ENCODE measurements at places on chromosomes 7 and 10.
A peak's percentile ranks its signal among the peaks of the same experiment; 100 is the strongest.

DNA sequence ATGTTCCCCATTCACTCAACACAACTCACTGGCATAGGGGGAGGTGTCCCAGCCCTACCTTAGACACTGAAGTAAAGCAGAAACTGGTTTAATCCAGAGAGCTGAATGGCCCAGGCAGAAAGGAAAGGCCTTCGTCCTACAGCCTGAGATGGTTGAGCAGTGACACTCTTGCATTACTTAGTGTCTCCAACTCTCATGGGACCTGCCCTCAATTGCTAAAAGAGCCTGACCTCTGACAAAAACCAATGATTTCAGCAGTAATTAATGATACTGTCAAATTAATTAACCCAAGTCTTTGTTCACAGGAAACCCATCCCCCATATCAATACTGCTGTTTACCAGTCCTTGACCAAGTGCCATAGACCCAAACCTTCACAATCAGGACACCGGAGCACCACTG lies 48.6 kb downstream of the ICA1 start:
- no peak for DNase-seq

DNA sequence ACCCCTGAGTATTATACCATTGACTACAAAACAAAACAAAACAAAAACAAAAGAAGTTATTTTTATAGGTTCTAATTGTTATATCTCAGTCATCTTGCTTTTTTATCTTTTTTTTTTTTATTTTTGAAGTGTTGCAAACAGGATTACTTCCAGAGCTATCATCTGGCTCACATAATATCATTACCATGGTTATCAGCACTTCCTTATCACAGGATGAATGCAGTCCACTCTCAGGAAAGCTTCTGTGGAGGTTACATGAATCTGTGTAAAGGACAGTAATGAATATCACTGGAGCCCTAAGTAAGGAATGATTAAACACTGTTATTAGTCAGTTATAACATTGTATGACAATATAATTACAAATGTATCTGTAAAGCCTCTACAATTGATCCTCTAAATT lies 451.5 kb downstream of the PLXDC2 start:
- no peak for DNase-seq

DNA sequence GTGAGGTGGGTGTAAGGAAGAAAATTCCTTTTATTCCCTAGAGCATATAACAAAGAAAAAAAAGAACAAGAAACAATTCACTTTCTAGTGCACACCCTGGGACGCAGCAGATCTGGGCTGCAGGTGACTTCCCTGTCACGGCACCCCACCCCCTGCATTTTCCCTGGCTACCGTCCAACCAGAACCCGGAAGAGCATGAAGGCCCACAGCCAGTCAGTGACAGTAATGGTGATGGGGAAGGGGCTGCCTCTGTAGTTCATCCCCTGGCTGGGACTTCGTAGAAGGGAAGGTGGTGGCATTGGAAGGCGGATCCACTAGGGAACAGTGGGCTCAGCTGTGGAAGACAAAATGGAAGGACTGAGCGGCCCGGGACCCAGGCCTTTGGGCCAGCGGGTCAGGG lies 236.7 kb downstream of the BUB3 start:
- no peak for DNase-seq

DNA sequence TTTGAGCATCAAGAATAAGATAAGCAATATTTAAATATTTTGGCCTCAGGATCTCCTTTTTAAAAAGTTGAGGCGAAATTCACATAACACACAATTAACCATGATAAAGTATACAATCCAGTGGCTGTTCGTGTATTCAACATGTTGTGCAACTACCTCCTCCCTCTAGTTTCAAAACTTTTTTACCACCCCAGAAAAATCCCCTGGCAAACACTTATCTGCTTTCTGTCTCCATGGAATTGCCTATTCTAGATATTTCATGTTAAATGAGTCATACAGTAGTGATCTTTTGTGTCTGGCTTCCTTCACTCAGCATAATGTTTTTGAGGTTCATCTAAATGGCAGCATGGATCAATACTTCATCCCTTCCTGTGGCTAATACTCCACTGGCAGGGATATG lies 31.8 kb upstream of the IL15RA start:
- DNase-seq: no peak

DNA sequence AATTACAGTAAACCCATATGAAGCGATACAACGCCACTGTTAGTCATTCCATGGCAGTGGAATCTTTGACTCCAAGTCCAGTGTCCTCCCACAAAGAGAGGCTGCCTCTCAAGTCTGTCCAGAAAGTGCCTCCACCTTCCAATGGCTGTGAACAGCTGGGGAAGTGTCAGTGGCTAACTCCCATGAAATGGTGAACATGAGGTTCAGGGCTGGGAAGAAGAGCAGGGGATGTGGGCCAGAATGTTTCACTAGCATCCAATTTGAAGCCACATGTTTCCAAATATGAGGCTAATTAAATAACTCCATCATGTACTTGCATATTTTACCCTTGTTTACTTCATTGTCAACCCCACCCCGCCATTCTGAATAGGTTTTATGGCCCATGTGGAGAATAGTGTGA lies 53.1 kb upstream of the CHST15 start:
- no peak for DNase-seq

DNA sequence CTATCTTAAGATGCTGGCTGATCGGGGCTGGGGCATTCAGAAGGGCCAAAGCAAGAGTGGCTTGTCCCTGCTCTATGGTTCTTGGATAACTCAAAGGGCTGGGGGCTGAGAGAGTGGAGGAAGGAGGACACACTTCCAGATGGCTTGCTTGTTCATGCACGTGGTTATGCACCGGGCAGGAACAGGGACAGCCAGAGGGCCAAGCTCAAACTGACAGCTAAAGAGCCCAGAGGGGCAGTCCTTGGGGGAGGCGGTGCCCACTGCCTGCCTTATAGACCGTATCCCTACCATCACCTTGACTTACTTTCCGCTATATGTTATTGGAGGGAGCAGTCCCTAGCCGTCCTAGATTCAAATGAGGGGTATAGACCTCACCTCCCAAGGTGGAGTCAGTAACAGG lies 192.7 kb upstream of the SVIL start:
- DNase-seq: no peak

DNA sequence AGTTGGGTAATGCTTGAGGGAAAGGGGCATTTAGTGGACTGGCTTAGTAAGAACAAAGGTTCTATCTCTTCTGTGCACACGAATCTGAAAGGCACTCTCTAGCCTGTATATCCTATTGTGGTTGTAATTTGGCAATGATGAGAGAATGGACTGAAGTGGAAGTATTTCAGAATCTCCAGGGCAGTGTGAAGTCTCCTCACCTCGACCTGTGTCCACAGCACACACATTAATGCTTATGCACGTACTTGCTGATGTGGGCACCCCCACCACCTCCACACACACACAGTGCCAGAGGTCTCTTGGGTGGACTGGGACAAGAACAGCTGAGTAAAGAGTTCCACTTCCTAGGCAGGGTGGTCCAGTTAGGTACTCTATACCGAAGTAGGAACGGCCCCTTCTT lies 6.9 kb downstream of the SMC3 start:
- DNase-seq: no peak

- DNase-seq: no peak
Observed at GRCh38 chr7:27339478-27339877, 96.9 kb downstream of the EVX1 start.

DNA sequence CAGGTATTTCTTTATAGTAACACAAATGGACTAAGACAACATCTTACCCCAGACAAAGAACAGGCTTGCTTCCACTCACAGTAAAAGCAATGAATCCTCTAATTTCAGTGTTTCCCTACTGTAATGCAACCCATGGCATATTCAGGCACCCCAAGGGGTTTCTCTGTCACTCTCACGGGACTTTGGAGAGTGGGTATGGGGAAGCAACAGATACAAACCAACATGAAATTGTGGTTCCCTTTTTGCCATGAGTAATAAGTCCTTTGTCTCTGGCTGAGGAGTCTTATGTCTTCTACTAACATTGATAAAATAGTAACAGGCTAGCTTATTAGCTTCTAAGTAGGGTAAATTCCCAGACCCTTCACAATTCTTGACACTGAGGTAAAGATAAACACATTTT lies 51.4 kb upstream of the AOAH start:
- DNase-seq: no peak

DNA sequence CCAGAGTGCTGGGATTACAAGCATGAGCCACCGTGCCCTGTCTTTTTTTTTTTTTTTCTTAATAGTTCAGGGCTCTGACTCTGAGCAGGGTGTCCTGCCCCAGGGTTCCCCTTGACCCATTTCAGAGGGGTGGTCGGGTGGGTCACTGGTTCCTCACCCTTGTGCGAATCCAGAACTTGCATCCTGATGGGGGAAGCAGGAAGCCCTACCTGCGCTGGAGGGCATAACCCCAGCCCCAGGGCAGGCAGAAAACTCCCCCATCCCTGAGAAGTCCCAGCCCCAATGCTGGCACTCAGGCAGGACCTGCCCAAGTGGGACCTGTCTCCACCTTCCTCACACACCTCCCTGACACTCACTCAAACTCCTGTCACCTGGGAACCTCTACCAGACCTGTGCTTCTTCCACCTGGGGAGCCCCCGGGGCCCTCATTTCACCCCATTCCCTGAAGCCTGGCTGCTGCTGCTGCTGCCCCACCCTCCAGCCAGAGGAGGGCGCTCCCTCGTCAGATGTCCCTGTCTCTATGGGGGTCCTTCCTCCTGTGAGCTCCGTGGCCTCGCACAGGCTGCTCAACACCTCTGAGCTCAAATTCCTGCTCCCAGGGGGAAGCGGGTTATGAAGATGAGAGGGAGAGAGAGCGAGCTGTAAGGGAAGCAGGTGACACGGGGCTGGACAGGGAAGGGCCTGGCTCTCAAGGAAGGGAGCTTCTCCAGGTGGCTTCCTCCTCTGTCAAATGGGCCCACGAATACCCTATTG lies 15.1 kb upstream of the ZNF273 start:
- DNase-seq: no peak

GRCh38 chr10:101453318-101453717 lies 99.4 kb downstream of the BTRC start:
- no peak for DNase-seq

DNA sequence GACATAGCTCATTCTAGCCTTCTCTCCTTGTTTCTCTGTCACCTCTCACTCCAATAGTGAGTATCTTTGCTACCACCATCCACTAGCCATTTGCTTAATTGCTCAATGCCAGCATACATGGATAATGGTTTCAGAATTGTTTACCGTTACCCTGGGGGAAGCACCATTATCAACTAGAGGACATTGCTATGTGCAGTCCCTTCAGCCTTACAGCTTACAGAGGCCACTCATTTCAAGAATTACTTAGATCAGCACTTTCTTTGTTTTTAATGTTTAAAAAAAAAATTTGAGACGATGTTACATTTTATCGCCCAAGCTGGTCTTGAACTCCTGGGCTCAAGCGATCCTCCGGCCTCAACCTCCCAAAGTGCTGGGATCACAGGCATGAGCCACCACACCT lies 14.8 kb upstream of the ORAI2 start:
- no peak for DNase-seq

- DNase-seq: no peak
Observed at GRCh38 chr7:43531700-43532099, 51.2 kb upstream of the STK17A start.

DNA sequence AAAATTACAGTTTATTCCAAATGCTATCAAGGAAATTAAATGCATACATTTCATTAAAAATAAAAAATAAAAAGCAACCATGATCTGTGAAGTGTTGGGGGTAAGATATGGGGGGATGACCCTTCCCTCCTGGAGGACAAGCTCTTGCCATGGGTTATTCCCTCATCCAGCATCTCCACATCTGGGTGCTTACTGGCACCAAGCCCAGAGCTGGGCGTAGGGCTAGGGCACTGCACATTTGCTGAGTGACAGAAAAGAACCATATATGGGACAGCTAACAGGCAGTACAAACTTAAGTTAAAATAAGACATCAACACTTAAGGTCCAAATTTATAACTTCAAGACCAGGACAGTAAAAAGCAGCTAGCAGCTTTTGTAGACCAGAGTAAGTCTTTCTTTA lies 10.2 kb downstream of the CCDC6 start:
- no peak for DNase-seq

GRCh38 chr7:85104432-85105205 lies 82.2 kb downstream of the SEMA3D start:
- no peak for DNase-seq

DNA sequence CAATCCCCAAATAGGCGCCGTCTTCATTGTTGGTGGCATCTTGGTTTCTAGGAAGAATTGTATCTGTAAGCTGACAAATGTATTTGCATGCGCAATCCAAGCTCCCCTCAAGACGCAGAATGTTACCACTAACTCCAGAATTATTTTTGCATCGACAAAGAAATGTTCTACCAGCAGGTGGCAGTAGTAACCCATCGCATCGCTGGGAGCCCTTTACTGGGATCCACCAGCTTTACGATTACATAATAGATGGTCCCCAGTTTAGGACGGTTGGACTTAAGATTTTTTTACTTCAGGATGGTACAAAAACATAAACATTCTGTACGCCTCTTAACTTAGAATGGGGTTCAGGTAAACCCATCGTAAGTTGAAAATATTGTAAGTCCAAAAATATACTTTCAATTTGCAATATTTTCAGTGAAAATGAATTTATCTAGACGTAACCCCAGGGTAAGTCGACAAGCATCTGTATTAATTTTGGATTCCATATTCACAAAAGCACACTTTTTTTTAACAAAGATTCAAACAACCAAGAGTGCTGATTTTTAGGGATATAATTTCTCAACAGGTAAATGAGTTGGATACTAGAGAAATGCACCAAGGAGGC lies 114.0 kb upstream of the COBL start:
- peak; percentile 43 for DNase-seq
